ENCODE measurements at places on chromosomes 12 and 14.

DNA sequence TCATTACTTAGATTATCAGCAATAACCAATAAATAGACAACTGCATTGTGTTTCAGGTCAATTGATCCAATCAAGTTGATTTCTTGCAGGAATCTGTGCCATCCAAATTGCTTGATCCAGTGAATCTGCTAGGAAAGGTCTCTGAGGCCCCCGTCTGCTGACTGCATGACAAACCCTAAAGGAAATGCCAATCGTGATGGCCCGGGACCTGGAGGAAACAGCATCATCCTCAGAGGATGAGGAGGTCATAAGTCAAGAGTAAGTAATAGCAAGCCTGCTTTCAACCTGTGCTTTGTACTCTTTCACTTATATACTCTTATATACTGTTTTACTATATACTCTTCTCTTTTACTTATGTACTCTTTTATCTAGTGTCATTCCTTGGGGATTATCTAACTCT lies 1.9 kb downstream of the TTLL5 start:
- no peak for DNase-seq

DNA sequence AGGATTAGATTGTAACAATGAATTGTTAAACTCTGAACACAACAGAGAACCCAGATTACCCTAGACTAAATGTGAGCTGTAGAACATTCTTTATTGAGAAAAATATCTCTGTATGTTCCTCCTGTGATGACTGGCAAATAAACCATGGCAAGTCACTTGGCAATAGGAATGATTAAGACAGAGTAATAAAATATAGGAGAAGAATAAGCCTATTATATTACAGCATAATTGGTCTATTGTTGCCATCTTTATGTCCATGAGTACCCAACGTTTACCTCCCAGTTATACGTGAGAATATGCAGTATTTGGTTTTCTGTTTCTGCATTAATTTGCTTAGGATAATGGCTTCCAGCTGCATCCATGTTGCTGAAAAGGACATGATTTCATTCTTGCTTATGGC lies 211.2 kb upstream of the AVPR1A start:
- DNase-seq, result no peak

GRCh38 chr14:54652605-54653052 lies 85.7 kb downstream of the SAMD4A start:
- DNase-seq, result no peak

DNA sequence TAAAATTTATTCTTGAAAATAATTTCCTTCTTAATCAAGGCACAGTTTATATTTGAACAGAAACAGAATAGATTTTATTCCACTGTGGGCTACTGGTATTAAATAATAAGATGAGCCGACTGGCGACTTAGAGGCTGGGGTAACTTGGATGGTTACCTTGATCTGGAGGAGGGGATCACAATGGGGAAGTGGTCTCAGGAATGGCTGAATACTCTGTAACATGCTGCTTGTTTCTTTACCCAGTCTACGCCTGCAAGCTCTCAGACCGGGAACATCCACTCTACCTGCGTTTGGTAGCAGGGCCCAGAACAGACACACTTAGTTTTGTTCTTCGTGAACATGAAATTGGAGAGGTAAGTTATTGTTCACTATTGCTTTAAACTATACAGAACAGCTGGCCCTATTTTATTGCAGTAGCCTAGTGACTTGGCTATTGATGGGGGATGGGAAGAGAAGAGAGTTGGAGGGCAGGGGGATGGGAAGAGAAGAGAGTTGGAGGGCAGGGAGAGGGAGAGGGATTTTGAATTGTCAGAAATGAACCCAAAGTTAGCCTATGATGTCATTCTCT lies 67.9 kb downstream of the GNS start:
- no peak for DNase-seq

DNA sequence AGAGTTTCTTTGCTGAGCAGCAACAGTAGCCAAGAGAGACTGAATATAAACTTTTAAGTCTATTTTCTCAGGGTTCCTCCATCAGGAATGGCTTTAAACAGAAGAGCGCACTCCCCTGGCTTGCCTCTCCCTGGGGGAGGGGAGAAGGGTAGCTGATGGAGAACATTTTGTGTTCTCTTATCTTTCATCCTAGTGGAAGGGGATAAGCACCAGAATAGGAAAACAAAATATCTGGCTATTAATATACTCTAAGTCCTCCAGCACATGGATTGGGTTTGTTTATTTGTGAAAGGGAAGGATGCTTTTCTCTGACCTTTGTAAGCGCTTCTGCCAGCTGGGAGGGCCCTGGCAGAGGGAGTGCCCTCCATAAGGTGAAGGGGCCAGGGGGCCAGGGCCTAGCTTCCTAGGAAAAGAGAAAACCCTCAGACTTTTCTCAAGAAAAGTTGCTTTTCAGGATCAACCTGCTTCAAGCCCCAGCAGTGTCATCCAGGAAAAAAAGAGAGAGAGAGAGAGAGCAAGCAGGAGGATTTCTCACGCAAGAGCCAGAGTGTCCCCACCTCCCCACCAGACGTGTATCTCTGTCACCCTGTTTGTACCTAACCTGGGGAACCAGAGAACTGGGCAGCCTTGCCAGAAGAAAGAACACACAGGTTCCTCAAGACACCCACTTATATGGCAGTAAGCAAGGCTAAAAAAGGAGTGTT lies 34.3 kb upstream of the ATP2A2 start:
- DNase-seq, result no peak

- DNase-seq, result no peak
Measured at GRCh38 chr12:50641566-50641965, 122.3 kb upstream of the ATF1 start.

GRCh38 chr12:108939594-108939993 lies 59.7 kb downstream of the DAO start:
- DNase-seq, result no peak

- DNase-seq, result no peak
Measured at GRCh38 chr14:103108749-103109207, 14.3 kb downstream of the EXOC3L4 start.

GRCh38 chr12:13288937-13289652 lies 92.6 kb downstream of the EMP1 start:
- no peak for DNase-seq

GRCh38 chr14:22483863-22484593 lies 105.0 kb downstream of the DAD1 start:
- no peak for DNase-seq

GRCh38 chr12:53300187-53300586 lies 692 bp downstream of the MYG1 start:
- peak; percentile 42 for DNase-seq

DNA sequence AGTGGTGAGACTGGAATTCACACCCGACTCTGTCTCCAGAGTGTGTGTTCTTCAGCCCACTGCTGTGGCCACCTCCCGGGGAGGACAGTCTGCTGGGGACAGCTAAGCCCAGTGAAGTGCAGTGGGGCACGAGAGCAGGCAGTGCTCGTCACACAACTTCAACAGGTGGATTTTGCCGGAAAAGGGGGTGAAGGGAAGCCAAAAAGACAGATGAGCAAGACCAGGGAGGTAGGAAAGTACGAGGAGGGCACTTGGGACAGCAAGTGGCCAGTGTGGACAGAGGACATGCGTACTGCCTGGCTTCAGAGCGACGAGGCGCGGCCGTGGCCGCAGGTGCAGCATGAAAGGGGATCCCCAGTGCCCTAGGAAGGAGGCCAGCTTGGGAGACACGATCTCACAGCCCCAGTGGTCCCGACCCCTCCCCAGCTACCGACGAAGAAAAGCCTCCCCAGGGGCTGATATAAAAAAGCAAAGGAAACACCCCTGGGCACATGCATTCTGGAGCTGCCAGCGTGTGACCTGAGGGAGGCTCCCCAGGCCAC lies 96.1 kb downstream of the FBXL14 start:
- DNase-seq, result no peak

GRCh38 chr14:105848570-105848969 lies 322.2 kb downstream of the TMEM121 start:
- DNase-seq, result no peak

DNA sequence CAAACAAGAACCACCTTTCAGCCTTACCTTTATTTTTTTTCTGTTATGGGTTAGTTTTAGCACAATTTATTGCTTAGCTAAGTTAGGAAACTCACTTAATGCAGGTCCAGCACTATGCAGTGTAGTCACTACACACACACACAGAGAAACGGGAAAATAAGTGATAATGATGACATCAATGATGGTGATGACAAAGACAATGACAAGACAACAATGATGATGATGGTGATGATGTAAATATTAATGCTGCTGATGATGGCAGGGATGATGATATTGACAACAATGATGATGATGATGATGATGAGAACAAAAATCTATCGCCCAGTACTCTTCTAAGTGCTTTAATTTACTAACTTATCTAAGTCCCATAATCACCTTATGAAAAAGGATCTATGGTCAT lies 41.1 kb downstream of the WSCD2 start:
- DNase-seq, result no peak

- DNase-seq, result no peak
Measured at GRCh38 chr14:73591690-73592449, at the start of gene ACOT4. Gene ACOT4, plus strand, starts transcription at chr14:73591873. Its CDS starts 87 bp downstream, at chr14:73591960.

DNA sequence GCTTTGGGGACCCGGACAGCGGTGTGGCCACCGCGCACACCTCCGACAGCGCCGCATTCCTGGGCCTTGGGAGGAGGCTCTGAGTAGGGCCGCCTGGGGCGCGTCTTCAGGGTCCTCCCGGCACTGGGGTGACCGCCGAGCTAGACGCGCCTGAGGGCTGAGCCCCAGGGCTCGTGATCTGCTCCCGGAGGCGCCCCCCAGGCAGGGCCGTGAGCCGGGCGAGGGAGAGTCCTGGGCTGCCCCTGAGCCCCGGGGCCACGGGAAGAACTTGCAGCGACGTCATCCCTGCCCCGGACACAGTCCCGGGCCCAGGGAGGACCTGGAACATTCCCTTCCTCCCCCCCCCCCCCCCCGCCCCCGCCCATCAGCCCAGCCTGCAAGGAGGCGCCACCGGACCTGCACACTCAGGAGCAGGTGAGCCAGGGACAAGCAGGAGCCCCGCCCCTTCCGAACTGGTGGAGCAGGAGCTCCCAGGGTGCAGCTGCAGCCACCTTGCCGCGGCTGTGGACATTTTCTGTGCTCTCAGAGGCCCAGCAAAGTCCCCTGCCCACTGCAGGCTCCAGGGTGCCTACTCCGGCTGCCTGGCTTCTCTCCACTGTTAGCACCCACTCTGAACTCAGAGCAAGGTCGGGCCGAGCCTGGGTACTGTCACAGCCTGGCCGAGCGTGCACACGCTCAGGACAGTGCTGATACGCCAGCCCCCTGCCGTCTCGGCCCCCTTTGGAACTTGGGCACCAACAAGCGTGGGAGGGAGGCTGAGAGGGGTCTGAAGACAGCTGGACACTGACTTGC lies 50.7 kb downstream of the A2M start:
- DNase-seq, result peak; percentile 35

- peak; percentile 21 for DNase-seq
Measured at GRCh38 chr14:24279301-24280186, 8.1 kb upstream of the RABGGTA start.

GRCh38 chr12:1171657-1172408 lies 180.8 kb downstream of the ERC1 start:
- DNase-seq, result no peak

GRCh38 chr12:11730299-11731041 lies 81.0 kb downstream of the ETV6 start:
- DNase-seq, result no peak

DNA sequence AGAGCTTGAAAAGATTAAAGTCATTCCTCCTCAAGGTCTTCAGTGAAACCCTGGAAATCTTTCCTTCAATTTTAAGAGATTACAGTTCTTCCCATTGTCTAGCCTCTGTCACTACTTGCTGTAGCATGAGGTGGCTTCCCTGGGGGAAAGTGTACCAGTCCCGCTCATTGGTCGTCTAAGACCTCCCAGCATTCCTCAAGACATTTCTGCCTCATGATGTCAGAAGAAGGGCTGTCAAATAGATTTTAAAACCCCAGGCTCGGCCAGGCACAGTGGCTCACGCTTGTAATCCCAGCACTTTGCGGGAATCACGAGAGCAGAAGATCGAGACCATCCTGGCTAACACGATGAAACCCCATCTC lies 46.7 kb downstream of the SMUG1 start:
- DNase-seq, result no peak

GRCh38 chr12:3574986-3575385 lies 84.0 kb downstream of the PRMT8 start:
- DNase-seq, result no peak
